Trophoblast cell (in vitro differentiated cells and primary cell): ENCODE measurements at places on chromosomes 12 and 14.

DNA sequence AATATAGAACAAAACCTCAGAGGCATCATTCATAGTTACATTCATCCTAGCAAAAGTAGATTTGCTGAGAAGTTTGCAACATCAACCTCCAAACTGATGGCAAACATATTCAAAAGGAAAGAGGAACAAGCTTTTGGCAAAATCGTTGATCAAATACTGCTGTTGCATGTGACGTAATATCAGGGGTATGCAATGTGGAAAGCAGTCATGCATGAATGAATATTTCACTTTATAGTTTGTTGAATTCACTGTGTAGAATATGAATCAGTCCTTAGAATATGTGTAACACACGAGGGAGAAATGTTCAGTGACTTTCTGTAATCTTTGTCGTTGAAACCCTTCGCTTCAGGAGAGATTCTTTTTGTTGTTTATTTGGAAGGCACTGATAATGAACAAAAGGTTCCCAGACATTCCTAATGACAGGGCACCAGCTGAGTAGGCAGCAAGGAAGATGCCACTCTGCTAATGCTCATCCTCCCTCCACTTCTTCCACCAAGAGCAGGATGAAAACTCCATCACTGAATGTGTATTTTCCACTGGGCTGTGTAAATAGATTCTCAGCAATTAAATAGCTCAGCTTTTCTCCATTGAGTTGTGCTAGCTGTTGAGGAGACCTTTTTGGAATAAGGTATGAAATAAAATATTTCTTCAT, 126.1 kb downstream of the PELI2 start:
- no peaks in the 10 kb centered on the region for H3K36me3 ChIP-seq
- no peaks in the 10 kb centered on the region for H3K27me3 ChIP-seq
- H3K4me1 ChIP-seq, result no peaks in the 10 kb centered on the region
- no peak overlapping the region for H3K27ac ChIP-seq
- DNase-seq, result no peak

DNA sequence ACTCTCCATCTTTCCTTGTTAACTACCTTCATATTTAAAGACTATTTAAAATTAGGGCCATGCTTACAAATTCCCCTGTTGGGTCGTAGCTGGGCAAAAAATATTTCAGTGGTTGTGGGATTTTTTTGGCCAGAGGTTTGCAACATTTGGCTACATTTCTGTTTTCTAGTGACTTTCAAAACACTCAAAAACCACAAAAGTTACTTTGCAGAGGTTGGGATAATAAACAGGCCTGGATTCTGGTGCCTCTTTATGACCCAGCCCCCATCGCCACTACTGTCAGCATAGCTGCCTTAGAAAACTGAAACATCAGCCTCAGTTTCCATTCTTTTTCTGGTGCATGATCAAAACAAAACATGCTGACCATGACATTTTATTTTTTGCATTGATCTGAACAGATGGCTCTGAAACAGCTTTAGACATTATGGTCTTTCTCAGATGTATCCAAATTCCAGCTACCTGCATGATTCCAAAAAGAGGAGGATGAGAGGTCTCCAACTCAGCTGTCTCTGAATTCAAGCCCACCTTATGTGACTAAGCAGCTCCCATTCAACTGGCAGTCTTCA, 5.2 kb downstream of the DPF3 start:
- H3K27ac ChIP-seq, result no peak overlapping the region
- no peaks in the 10 kb centered on the region for H3K36me3 ChIP-seq

- DNase-seq, result no peak
- no peak overlapping the region for H3K27ac ChIP-seq
Measured at GRCh38 chr12:123096741-123097140, 54.1 kb downstream of the PITPNM2 start.

DNA sequence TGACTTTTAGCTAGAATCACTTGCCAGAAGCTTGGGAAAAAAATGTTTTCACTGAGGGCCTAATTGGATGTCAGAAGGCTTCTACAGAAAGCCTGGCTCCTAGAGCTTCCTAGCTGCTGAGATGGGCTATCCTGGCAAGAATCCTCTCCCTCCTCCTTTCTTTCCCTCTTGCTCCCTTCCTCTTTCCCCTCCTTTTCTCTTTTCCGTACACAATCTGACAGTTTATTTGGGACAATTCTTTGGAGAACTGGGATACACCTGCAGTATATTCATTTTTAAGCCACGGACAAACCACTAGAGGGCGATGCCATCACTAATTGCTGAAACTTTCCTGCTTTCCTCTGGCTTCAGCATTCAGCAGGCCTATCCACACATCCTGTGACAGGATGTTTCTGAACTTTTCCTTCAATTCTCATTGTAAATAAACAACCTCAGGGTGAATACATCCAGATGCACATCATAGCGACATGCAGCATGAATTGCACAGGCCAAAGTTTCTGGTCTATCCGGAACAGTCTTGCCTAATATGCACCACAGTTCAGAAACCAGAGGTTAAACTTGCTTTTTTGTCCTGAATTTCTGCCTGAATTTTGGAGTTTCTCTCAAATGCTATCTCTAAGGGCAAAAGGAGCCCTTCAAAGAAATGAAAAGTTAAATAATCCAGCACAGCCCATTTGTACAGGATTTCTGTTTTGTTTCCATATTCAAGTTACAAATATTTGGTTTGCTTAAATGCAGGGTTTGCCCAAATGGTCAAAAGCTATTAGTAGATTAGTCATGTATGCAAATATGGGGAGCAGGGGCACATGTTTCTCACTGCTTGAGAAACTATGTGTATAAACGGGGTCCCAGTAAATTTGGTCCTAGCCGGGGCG, 142.8 kb downstream of the PAWR start:
- no peaks in the 10 kb centered on the region for H3K27me3 ChIP-seq
- H3K4me3 ChIP-seq, result no peak overlapping the region
- peaks cover 10% of the 10 kb centered on the region for H3K36me3 ChIP-seq
